NCI-H2171 treated with DMSO at 0.1 percent for 48 hours (cell line): ENCODE measurements at places on chromosomes 13 and 19.
A peak's percentile ranks its signal among the peaks of the same experiment; 100 is the strongest.

- no peak for DNase-seq
These were observed 230.8 kb downstream of the TSHZ3 start for GRCh38 chr19:31118287-31118955.

DNA sequence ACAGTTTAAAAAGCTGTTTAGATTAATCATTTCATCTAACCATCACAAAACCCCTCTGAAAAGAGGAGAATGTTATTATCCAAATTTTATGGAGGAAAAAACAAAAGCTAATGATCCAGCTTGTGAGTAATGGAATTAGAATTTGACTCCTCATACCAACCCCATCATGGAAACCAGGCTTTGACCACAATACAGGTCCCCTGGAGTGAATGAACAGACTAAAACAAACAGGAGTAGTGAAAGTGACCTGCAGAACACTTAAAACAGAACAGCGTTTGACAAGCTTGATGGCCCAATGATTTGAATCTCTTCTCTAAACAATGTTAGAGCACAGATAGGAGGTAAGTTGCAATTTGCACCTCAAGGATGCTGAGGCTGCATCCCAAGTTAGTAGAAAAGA, 230.0 kb downstream of the DCT start:
- no peak for DNase-seq

- DNase-seq = no peak
These were observed 13.0 kb downstream of the PROZ start for GRCh38 chr13:113171250-113172125.

- DNase-seq = peak; percentile 13
These were observed 21.2 kb upstream of the SCEL start for GRCh38 chr13:77514336-77514726.

DNA sequence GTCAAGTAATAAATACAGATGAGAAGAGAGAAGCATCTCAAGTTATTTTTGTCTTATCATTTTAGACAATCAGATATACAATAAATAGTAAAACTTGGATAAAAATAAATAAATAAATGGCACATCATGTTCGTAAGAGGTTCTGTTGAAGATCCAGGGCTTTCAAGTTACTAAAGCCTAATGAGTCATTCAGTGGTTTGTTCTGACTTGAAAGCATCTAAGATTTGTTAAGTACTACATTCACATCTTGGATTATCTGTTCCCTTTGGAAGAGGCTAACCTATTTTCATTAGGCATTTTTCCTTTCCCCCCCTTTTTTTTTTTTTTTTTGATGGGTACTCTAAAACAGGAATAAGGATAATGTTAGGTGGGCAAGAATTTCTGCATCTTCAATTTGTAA, 429.3 kb downstream of the PCDH20 start:
- no peak for DNase-seq

GRCh38 chr13:96816874-96817273, 177.4 kb downstream of the OXGR1 start:
- DNase-seq = peak; percentile 64

DNA sequence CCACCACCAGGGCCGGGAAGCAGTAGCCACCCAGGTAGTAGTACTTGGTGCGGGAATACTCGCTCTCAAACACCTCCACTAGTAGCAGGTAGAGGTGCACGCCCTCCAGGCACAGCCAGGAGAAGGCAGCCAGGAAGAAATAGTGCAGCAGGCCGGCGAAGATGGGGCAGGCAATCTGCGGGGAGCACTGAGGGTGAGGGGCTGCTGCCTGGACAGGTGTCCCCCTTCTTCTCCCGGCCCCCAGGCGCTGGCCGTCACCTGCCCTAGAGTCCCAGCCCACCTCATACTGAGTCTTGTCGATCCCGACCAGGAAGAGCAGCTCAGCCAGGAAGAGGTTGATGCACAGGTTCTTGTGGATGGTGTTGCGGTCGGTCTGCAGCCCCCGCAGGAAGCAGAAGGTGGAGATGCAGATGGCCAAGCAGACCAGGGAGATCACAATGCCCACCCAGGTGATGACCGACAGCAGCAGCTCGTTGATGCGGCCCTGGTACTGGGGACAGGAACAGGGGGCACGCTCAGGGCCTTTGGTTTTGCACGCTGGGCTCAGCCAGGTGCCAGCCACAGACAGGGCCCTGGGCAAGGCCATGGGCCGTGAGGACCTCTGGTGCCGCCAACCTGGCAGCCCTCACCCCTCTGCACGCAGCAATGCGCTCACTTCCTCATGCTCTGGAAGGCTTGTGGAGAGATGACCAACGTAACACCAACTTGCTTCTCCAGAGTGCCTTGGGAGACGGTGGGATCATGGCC, 20.8 kb upstream of the ASF1B start:
- DNase-seq = no peak

GRCh38 chr19:31307071-31307669, 42.1 kb downstream of the TSHZ3 start:
- DNase-seq = no peak

- DNase-seq = no peak
These were observed 662.0 kb downstream of the SLITRK1 start for GRCh38 chr13:83220241-83220640.

DNA sequence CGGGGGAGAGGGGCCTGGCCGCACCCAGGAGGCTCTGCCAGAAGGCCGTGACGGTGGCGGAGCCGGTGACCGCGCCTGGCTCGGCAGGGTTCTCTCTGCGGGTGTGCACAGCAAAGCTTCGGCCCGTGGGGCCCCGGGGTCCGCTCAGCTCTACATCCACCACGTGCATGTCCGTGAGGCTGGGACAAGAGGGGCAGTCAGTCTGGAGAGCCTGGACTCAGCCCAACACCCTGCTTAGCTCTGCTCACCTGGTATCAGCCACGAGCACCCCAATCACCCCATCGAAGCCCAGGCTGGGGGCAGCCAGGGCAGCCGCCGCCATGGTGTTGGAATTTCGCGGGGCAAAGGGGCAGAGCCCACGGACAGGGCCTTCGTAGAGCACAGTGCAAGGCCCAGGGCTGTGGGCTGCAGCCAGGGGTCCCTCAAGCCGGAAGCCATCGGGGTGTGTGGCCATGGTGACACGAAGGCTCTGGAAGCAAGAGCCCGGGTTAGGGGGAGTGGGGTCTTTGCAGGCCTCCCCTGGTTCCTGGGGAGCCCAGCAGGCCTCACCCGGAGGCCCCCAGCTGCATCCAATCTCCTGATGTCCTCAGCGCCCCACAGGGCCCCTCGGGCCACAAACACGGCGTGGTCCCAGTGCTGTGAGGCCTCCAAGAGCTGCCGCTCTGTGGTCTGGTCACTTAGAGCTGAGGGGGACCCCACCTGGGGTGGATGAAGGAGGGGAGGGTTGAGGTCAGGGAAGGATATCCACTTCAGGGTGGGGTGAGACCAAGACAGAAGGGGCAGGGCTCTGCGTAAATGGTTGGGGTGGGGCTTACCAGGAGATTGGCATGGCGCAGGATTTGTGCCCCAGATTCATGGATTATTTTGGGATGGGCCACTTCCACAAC, 1.4 kb downstream of the ASPDH start:
- no peak for DNase-seq

GRCh38 chr13:110376120-110376519, 69.0 kb downstream of the COL4A2 start:
- no peak for DNase-seq

- DNase-seq = no peak
These were observed 142.8 kb upstream of the UBL3 start for GRCh38 chr13:29993196-29993595.

- no peak for DNase-seq
These were observed 18.4 kb upstream of the MYADM start for GRCh38 chr19:53849237-53849676.

GRCh38 chr13:57583529-57583928, 48.0 kb upstream of the PCDH17 start:
- no peak for DNase-seq

DNA sequence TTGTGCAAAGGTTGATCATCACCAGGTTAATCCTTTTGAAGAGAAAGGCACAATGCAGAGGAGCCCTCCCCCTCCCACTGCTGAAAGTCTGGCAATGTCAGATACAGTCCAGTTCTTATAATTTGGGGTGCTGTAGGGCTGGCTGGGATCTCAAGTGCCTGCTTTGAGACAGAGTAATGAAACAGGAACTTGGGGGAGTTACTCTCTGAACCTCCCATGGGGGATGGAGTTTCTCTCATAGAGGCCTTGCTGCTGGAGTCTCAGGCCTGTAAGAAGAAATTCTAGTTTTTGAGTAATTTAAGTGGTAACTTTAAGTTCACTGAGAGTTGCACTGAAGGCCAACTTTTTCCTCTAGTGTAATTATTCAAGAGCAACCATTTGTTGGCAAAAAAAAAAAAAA, 410.5 kb downstream of the KCNRG start:
- DNase-seq = no peak

- no peak for DNase-seq
These were observed 26.8 kb upstream of the SLC7A10 start for GRCh38 chr19:33252418-33252962.

GRCh38 chr13:110820322-110820721, 94.5 kb downstream of the ANKRD10 start:
- DNase-seq = no peak

DNA sequence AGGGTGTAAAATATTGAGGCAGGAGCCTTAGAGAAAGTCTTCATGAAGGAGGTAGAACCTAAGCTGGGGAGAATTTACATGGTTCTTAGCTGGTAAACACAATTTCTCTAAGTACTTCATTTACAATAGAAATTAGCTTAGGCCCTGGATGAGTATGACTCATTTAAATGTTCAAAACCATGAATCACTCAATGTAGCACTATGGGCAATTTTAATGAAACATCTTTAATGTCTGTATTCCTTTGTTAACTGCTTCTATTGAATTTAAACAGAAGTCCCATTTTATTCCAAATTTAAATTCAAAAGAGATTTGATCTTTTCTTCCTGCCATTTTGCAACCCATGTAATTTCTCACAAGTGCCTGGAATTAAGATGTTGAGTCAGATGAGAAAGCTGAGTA, 252.1 kb downstream of the RFC3 start:
- no peak for DNase-seq

- DNase-seq = no peak
These were observed 9.9 kb downstream of the KANK3 start for GRCh38 chr19:8332976-8333766.

GRCh38 chr19:28508666-28509065, 704.3 kb downstream of the UQCRFS1 start:
- DNase-seq = no peak

DNA sequence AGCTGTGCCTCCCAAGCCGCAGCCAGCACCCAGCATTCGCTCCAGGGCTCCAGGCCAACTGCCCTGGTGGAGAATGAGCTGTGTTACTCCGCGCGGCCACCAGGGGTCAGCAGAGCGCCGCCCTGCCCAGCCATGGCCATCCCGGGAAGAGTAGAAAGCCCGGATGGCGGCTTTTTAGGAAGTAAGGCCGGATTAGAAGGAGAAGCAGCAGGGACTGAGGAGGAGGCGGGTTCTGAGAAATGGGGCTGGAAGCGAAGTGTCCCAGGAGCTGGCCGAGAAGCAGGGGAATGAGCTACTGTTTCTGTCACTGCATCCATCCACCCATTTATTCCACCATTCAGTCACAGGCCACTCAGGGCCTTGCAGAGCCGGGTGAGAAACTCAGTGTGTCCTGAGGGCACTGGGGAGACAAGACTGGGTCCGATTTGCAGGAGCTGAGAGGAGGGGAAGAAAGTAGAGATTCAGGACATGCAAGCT, 6.6 kb upstream of the NPAS1 start:
- peak; percentile 71 for DNase-seq

DNA sequence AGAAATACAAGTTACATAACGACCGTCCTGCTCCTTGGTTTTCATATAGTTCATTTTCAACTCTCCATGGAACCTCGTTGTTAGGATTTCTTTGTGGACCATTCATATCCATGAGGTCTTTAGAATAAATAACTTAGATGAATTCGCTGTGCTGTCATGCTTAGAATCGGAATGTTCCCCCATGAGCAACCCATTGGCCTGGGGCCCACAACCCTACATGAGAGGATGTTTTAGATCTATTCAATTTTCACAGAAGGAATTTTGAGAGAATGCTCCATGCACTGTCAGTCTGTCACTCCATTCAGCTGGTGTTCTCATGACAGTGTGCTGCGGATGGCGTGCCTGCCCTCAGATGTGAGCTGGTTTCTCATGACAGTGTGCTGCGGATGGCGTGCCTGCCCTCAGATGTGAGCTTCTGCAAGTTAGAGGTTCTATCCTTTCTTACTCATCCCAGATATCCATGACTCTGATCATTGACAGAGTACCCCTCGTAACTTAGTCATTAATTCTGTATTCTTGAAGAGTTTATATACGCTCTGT, 1193.1 kb downstream of the EFNB2 start:
- no peak for DNase-seq

- peak; percentile 73 for DNase-seq
These were observed 95.6 kb downstream of the PCDH9 start for GRCh38 chr13:67134417-67135129.

DNA sequence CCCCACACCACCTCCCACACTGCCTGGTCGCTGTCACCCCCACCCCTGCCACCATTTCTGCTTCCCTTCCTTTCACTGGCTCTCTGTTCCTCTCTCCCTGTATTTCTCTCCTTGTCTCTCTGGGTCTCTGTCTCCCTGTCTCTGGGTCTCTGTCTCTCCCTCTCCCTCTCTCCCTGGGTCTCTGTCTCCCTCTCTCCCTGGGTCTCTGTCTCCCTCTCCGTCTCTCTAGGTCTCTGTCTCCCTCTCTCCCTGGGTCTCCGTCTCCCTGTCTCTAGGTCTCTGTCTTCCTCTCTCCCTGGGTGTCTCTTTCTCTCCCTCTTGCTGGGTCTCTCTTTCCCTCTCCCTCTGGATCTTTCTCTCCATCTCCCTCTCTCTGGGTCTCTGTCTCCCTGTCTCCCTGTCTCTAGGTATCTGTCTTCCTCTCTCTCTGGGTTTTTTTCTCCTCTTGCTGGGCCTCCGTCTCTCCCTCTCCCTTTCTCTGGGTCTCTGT, 21.6 kb downstream of the KLHL26 start:
- DNase-seq = no peak

GRCh38 chr19:46753420-46754155, 7.3 kb upstream of the STRN4 start:
- DNase-seq = peak; percentile 95

DNA sequence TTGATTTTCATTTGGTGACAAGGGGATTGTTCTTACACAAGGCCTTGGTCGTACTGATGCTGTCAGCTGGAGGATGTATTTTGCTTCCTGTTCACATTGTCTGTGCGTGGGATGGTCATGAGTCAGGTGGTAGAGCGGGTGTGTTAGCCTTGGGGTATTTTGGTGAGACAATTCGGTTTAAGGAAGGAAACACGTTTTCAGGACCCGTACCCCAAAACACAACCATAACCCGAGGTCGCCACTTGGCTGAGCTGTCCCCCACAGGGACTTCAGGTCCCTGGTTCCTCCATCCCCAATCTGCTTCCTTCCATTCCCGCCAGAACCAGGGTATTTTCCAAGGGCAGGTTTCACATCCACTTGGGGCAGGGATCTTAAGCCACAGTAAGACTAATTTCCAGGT, 15.0 kb downstream of the MYO9B start:
- DNase-seq = no peak

DNA sequence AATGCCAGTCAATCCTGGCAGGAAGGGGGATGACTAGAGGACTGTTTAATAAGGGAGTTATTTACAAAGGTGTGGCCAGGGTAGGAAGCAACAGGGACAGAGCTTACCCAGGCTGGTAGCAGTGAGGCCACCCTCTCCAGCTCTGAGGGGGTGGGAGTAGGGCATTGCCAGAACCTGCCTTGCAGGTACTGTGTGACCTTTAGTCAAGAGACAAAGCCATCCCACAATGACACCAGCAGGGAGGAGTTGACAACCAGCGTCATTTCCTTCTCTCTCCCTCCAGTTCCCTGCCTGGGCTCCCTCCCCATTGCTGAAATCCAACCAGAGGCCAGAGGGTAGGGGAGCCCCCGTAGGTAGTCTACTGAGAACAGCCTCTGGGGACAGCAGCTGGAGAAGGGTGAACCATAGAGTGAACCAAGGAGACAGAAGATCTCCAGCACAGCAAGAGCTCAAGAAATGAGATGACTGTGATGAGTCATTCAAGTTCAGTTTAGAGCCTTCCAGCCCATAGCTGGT, 33.3 kb upstream of the SPATA13 start:
- no peak for DNase-seq
